ENCODE measurements at places on chromosomes 7 and 10.

DNA sequence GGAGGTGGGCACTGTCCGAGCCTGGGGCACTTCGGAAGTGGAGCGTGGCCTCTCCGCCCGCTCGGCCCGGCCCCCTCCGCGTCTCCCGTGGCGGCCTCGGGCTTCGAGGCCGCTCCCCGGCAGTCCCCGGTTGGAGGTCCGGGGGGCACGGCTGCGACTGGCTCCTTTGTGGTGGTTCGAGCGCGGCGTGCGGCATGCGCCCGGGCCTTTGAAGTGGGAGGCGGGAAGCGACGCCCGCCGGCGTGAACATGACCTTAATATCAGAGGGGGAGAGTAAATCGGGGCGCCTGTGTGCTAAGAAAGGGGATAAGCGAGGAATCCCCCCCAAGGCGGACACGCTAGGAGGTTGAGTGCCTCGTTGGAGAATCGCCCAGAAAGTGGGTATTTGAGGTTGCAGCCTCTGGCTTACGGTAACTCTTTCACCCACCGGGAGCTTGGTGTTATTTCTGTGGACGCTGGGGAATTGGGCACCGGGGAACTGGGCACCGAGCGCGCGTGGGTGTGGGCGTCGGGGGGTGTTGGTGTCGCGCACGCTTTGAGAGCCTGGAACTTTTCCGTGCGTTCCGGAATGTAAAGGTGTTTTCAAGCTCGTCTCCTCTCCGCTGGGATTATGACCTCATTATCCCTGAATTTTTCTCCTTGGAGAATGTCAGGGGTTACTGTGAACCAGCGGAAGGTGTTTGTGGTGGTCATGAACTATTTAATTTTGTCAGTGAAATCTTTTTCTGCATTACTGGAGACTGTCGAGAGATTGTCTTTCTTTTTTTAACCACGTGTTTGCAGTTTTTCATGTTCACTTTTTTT lies 660 bp downstream of the SUV39H2 start:
- peak; percentile 69 for DNase-seq

DNA sequence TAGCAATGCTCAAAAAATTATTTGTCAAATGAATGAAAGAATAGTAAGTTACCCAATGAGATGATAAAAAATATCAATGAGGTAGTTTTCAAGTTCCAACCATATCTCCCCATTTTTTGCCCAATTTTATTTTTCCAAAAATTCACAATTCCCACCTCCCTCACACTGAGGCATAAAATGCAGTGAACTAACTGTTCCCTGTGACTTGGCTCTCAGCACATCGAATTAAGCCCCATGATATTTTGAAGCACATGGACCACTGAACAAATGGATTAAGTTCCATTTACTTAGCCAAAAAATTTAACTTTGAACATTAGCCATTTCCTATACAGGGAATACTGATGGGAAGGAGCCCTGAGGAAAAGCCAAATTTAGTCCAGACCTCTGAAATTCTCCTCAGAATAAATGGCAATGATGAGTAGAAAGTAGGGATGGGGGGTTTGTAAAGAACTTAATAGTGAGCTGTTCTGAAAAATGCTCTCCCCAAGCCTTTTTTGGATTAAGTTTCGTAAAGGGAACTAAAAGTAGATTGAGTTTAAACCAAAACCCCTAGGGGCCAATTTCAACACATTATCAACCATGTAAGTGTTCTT lies 166.3 kb upstream of the GRM3 start:
- DNase-seq: no peak

DNA sequence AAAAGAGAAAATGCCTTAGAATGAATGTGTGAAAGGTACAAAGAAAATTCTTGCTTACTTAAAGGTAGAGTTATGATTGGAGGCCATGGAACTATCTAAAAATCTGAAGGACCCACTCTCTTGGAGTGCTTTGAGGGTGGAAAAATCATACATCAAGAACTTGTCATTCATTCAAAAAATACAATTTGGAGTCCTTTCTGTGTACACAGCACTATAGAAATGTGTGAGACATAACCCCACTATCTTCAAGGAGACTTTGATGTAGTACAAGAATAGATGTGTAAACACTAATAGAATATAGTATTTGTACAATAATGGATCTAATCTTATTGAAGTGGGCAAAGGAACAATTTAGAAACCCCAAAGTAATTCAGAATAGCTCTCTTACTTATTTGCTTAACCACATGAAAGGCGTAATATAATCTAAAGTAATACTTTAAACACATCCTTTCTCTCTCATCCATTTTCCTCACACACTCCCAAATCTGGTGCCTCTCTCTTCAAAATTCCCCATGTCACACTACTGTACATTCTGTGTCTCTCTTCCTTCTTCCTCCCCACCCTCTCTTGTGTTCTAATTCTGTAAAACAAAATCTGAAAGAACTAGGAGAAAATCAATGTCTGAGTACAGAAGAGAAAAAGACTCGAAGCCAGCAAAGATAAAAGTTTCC lies 166.7 kb downstream of the DNAJB9 start:
- DNase-seq: no peak

DNA sequence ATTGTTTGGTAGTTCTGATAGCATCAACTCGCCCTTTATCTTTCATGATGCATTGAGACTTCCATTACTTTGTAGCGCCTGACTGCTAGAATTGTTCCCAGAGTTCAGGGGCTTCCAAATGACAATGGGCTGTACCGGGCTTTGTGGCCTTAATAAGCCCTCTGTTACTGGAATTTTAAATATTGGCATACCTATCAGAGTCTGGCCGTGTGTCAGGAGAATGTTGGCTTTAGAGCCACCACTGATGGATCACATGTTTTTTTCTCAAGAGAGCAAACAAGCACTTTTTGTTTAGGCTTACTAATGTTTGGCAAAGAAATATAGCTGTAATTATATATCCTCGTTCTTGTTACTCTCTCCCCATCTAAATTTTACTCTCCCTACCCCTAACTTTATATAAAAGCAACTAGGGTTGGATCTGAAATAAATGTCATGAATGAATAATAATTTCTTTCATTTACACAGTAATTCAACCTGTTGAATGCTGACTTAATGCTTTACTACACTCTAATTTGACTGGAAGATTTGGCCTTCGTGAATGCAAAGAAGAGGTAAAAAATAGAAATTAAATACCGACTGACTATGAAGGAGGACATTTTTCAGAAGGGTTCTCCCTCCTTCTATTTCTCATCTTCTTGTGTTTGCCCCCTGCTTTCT lies 396.7 kb downstream of the AUTS2 start:
- no peak for DNase-seq

DNA sequence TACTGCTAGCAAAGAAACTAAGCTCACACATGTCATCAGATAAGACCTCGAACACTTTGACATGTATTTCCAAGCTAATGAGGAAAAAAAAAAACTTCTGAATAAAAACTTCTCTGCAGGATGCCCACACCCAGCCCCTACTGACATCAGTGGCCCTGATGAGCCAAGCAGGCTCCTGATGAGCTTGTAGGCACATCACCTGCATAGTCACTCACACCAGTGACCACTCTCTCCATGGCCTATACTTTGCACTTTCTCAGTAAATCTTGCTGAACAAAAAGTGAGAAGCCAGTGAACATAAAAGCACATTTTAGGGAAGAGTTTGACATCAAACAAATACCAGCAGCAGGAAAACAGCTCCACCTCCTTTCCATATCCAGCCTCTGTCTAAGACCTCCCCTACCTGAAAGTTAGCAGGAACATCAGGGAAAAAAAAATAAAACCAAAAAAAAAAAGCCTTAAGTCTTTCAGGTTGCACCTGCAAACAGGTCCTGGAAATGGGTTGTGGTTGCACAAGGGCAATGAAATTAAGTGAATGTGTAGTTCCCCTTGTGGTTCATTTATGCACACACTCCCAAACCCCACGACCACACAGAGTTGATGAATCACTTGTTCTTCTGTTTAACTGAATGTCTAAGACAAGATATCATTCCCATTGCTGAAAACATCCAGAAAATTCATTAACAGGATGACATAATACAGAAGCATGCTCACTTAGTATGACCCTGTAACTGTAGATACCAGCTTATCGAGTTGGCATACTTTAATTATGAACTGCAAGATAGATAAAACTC lies 205.2 kb upstream of the PDE1C start:
- DNase-seq: no peak

DNA sequence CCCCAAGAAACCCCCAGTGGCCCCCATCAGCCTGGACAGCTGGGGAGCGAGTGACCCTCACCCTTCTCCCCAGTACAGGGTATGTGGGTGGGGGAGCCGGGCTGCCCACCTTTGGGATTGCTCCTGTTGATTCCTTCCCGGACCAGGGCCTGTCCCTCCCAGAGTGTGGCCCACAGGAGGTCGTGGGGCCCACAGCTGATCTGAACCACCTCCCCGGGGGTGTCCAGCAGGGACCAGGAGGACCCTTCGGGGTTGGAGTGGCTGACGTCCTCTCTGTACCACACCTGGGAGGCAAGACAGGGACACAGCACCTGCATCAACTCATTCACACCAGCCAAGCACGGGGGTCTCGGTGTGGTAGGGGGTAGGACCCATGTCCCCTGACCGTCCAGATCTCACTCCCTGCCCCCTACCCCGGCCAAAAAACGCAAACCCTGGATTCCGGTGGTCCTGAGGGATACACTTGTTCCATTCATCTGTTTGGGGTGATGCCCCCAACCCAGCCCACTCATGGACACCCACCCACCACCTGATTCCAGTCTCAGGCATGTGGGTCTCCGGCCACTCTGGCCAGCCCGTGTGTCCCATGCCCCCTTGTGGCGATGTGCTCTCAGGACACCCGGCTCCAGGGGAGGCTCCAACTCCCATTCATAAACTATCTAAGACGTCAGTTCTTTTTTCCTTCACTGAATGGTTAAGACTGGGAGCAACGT lies 10.9 kb downstream of the TECPR1 start:
- DNase-seq: no peak

DNA sequence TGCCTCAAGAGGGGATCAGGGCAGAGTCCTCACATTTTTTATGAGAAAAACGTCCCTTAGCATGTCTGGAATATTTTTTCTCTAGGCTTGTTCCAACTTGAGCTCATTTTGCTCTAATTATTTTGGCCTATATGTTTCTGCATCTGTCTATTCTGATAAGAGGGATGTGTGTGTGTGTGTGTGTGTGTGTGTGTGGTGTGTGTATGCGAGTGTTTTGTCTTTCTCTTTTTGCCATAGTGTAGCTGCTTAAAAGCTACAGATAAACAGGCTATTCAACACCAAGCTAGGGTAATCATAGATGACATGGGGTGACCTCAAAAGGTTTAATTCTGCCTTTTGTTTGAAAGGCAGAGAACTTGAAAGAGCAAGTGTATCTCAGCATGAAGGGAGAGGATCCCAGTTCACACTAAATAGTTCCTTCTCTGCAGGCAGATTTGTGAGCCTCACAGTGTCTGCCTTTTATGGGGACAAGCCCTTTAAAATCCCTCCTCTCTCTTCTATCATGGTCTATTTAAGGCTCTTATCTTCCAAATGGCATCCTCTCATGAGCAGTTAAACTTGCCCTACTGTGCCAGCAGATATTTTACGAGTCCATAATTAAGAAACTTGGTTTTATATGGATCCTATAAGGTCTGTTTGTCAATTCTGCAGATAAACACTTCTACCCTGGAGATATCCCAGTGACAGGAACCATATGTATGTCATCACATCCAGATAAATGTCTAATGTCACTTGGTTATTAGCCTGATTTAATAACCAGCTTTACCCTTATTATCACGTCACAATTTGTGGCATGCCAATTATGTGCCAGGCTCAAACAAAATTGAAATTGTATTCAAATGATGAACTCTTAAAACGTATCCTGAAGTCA lies 202.9 kb upstream of the MTPN start:
- DNase-seq: no peak

DNA sequence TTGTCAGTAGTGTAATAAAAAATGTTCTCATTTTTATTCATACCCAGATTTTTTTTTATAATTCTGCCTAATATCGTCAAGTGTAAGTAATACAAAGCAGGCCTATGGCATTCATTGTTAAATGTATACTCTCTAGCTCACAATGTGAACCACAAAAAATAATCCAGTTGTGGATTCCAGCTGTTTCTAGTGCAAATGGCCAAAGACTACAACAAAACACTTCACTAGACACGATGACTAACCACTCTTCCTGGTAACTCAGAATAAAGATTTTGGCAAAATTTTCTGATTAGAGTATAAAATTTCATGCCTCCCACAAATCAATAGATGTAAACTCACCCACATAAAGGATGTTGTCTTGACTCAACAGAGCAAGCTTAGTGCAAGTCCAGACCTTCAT lies 396.6 kb downstream of the DGKB start:
- DNase-seq: no peak

GRCh38 chr7:92366730-92367129 lies 80.6 kb upstream of the GATAD1 start:
- no peak for DNase-seq

GRCh38 chr7:2876031-2876731 lies 32.1 kb upstream of the GNA12 start:
- no peak for DNase-seq

- DNase-seq: no peak
Observed at GRCh38 chr10:132255489-132256344, 52.0 kb downstream of the STK32C start.

DNA sequence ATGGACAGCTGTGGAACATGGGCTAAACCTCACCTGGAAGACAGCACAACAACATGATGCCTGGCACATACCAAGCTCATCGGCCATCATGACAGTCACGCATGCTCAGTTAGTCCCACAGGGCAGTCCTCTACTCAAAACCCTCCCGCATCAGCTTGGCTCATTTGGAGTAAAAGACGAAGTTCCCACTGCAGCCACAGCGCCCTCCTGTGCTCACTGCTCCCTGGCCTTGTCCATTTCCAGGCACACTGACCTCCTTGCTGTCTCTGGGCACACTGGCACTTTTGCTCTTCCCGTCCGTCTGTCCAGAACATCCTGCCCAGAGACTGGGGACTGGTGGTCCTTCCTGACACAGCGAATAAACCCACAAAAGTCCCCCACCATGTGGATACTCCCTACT lies 66.2 kb downstream of the LARP4B start:
- DNase-seq: no peak

- DNase-seq: no peak
Observed at GRCh38 chr10:112442063-112442462, 4.7 kb downstream of the ZDHHC6 start.

DNA sequence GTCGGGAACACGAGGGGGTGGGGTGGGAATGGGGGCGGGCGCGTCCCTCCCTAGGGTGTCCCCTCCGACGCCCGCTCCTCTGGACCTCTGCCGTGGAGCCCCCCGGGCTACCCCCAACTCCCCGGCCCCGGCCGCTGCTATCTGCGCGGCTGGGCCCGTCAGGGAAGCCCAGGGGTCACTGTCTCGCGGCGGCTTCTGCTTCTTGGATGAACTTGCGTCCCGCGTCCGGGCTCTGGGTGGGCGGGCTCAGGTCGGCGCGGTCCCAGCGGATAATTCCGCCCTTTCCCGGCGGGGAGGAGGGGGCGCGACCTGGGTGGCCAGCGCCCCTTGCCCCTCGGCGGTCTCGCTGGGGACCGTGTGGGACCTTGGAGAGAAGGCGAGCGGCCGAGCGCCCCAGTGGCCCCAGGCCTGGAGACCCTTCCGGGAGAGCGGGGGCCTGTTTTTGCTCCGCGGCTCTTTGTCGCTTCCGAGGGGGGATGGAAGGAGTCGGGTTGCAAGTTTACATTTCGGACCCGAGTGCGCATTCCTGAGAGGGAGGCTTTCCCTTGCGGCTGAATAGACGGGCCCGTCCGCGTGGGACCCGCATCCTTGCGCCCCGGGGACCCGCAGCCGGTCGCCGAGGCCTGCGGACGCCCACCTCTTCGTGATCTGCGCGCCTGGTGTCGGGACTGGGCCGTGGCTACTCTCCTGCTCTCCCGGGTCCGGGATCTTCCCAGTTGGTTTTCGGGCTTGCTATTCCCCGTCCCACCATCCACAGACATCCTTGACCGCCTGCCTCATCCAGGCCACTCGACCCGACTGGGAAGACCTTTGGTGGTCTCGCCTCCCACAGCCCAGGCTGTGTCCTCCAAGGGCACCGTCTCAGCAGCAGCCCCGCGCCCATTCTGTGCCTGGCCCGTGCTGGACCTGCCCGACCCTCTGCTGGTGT lies 812 bp downstream of the DOCK1 start:
- no peak for DNase-seq
